Tibial nerve (tissue), 4 donors: ENCODE measurements at places on chromosomes 13 and 19.

DNA sequence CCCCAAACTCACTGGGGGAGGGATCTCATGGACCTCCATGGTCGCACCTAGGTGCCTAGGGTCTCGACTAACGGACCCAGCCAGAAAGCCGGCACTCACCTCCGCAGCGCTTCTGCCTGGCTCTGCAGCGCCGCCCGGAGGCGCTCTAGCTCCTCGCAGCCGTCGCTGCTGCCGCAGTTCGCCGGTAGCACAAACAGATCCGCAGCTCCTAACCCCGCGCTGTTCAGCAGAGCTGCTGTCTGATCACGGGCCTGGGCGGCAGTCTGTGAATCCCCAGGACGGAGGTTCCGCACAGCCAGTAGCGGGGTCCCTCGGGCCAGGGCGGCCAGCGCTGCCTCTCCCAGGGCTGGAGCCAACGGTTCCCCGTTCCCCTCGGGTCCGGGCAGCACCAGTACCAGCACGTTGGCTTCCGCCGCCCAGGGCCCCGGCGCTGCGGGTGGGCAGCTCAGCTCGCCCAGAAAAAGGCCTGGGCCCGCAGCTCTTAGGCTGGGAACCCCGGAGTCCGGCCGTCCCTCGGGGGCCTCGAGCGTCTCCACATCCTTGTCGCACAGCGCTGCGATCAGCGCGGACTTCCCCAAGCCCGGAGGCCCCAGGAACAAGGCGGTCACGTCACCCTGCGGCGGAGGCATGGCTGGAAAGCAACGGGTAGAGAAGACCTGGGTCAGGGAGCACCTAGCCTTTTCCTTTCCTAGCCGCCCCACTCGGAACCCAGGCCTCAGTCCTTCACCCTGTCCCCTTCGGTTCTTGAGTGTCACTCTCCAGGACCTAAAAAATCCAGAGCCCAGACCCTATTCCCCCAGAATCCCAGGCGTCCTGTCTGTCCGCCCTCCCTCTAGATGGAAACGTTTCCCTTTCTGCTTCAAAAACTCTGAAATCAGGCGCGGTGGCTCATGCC is 977 bp downstream of the IRGQ start:
- no peak for DNase-seq

GRCh38 chr19:6259312-6259861 is 20.4 kb downstream of the MLLT1 start:
- DNase-seq, result no peak

- DNase-seq, result no peak
Observed at GRCh38 chr13:94163535-94163934, 315.9 kb downstream of the DCT start.

DNA sequence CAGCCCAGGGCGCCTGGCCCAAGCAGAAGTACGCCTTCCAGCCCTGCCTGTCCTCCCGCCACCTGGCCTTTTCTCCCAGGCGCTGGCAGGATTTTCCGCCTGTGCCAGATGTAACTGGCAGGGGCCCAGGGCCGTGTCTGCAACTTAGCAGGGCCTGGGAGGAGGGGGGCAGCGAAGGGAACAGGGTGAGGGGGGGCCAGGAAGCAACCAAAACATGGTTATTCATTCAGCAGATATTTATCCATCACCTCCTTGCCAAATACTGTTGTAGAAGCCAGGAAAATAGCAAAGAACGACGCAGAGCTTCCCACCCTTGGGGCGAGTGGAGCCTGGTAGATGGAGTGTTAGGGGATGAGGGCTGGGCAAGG is 5.6 kb downstream of the TLE6 start:
- DNase-seq, result peak; percentile 86
